SJCRH30 (cell line): ENCODE measurements at places on chromosomes 1 and 21.

GRCh38 chr1:19769211-19769932 lies 30.3 kb downstream of the TMCO4 start:
- DNase-seq: peak; percentile 64

GRCh38 chr1:213250041-213250440 lies 199.0 kb downstream of the RPS6KC1 start:
- no peak for DNase-seq

GRCh38 chr1:246773213-246773641 lies 49.0 kb downstream of the SCCPDH start:
- no peak for DNase-seq

- no peak for DNase-seq
These were observed 9.5 kb downstream of the CTSK start for GRCh38 chr1:150798525-150798924.
